ENCODE measurements at places on chromosomes 7 and 10.

DNA sequence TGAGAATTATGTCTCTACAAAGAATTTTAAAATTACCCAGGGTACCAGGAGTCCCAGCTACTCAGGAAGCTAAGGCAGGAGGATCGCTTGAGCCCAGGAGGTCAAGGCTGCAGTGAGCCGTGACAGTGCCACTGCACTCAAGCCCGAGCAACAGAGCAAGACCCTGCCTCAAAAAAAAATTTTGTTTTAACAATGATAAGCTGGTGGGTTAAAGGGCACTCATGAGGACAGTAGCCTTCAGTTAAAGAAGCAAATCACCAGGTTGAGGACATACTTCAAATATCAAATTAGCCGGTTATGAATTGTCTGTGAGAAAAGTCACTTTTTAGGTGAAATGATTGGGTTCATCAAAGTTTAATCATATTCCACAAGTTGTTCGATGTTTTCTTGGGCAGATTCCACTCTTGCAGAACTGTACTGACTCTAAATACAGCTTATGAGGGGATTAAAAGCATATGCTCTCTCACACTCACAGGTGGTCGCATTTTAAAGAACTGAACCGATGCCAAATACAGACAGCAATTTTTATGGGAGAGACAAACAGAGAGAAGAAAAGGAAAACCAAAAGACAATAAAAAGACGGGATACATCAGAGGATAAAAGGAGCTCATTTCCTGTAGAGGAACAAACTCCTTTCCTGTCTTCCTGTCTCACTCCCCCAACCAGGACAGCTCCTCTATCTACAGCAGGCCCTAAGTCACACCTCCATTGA is 582.8 kb upstream of the NRP1 start:
- no peak for DNase-seq

DNA sequence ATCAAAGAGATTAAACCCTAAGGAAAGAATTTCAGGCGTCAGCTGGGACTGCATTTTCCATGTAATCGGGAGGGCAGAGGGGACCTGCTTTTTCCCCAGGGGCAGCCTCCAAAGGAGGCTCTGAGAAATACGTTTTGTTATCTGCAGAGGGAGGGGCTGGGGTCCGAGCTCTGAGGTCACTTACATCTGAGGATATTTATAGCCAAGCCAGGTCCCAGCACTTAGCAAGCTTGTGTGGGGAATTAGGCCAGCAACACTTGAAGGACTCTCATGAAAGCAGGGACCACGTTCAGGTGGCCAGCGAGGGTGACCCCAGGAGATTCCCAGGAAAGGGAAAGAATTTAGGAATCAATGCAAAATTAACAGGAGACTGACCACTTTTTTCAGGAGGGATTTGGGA is 20.6 kb upstream of the GDI2 start:
- no peak for DNase-seq

- DNase-seq = no peak
Measured at GRCh38 chr10:21497177-21497807, 28.2 kb downstream of the SKIDA1 start.

- no peak for DNase-seq
Measured at GRCh38 chr7:106545275-106545674, 115.7 kb downstream of the CCDC71L start.

GRCh38 chr7:4816419-4817080 is 41.1 kb downstream of the AP5Z1 start:
- no peak for DNase-seq

GRCh38 chr10:126583552-126584200 is 86.8 kb downstream of the C10orf90 start:
- no peak for DNase-seq

- DNase-seq = no peak
Measured at GRCh38 chr7:156493942-156494341, 146.6 kb upstream of the RNF32 start.

DNA sequence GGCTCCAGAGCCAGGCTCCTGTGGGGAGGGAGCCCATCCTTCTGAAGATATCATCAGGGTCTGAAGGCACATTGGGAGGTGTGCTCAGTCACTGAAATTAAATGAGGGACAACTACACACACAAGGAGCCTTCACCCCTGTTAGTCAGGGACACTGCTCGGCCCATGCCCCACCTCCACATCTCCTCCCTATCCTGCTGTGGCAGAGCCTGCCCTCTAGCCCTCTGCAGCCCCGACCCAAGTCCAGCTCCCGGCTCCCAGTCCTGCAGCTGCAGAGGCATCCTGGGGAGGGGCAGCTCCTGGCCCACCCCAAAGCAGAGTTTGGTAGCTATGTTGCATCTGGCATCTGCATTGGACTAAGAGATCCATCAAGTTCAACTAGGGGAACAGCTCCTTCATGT is 136.3 kb downstream of the ZNF248 start:
- DNase-seq = no peak

- DNase-seq = no peak
Measured at GRCh38 chr10:95976362-95977229, 66.8 kb upstream of the CCNJ start.

DNA sequence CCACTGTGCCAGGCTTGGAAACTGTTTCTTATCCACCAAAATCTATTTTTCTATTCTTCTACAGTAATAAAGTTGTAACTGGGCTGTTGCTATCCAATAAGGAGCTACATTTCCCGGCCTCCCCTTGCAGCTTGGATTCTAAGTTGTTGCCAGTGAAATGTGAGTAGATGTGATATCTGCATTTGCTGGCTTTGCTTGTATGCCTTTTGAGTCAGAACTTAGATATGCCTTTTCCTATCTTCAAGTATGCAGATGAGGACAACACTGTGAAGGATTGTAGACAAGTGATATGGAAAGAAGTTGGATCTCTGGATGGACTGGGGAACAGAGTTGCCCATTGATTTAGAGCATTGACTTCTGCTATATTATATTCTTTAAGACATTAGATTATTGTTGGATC is 236.9 kb downstream of the REEP3 start:
- DNase-seq = no peak

DNA sequence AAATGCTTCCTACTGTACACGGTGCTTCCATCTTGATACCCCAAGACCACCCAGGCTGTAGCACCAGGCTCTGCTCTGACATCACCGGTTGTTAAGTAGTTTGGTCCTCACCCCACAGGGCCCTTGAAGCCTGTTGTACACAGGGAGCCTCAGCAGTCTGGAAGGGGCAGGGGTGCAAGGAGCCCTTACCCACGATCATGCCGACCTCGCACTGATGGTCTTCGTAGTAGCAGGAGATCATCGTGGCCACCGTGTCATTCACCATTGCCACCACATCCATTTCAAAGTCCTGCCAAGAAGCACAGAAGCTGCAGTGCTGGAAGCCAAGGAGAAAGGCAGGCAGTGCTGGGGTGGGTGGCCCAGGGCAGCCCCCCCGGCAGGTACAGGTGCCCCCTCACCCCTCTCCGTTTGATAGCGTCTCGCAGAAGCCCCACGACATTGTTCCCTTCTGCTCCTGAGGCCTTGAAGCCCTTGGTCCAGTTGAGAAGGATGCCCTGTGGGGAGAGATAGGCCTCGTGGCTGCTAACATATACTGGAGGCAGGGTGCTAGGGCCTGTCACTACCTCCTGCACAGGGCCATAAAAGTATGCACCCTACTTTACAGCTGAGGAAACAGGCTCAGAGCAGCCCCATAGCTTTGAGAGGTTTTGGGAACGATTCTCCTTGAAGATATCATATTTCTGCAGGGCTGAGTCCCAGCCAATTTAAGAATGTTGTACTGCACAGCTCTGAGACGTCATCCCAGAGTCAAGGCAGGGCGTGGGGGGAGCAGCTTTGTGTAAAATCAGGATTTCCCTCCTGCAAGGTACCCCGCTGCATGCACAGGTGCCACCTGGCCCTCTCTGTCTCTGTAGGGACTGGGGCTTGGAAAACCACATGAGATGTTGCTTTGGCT is 8.7 kb upstream of the MYL7 start:
- DNase-seq = no peak

DNA sequence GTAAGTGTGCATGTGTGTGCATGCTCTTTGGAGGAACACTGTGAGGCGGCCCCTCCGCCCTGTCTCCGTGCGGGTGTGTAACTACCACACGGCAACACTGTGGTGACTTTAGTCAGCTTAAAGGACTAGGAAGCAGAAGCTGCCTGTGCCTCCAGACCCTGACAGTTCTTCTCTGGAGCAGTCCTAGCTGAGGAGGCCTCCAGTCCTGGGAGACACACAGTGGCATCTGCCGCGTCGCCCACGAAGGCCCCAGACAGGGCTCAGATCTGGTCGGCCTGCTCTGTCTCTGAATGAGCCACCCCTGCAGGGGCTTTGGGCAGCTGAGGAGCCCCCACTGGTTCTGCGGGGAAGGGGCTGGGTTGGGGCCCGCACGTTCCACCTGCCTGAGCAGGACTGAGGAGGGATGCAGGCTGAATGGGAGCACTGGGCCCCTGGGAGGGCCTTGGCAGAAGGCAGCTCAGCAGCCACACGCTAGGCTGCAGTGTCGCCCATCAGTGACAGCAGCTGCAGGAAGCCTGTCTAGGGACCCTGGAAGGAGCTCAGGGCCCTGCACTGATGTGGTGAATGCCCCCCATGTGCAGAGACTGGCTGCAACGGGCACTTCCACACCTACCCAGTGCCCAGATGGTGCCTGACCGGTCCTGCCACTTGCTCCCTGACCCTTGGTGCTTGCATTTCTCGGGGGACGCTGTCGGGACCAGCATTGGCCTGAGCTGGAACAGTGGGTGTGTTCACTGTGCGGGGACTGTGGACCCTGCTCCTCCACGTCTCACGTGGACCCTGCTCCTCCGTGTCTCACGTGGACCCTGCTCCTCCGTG is 27.3 kb upstream of the KNDC1 start:
- DNase-seq = no peak

DNA sequence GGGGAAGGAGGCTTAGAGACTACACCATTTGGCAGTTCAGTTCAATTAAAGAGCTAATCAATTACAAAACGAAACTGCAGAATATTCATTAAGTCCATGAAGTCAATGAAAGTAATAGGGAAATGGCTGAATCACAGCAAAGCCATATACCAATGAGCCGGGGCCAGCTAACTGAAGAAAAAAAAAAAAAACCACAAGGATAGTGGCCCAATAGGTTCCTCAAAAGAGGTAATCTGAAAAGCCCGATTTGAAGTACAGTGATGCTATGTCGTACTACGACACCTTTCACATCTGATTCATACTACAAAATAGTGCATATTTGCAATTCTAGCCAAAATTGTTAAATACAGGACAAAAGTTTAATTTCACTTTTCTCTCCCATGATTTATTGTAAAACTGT is 2.5 kb downstream of the ARHGAP12 start:
- DNase-seq = no peak
